WERI-Rb-1 (cell line): ENCODE measurements at places on chromosomes 16 and 17.

DNA sequence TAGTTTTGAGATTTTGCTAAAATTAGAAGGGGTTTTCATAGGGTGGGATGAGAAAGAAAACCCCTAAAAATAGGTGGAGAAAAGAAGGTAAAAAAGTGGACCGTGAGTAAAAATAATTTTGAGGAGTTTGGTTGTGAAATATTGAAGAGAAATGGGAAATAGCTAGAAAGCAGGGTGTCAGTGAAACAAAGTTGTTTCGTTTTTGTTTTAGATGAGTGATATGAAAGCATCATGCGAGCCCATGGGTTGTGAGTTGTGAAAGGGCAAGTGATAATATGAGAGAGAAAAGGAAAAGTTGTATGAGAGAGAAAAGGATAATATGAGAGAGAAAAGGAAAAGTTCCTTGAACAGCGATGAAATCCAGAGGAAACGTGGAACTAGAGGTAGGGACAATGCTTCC, 7.3 kb upstream of the SMIM36 start:
- DNase-seq, result no peak

DNA sequence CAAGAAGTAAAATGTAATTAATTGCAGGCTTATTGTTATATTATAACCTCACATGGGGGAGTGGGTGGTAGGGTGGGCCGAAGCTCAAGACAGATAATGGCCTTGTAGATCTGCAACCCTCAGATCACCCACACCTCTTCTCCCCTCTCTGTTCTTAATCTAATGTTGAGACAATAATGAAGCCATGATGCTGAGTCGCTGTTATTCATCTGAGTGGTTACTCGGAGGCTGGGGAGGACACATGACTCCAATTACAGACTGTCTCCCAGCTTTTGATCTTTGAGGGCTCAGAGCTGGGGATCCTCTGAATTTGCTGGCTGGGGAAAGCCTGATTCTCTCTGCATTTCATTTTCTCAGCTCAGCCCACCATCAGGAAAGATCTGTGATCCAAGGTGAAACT, 275.3 kb downstream of the SHISA9 start:
- DNase-seq, result no peak

GRCh38 chr16:89593841-89594240, 18.3 kb downstream of the CPNE7 start:
- DNase-seq, result no peak

- DNase-seq, result no peak
Measured at GRCh38 chr17:78748048-78748729, 33.9 kb downstream of the CYTH1 start.

- DNase-seq, result no peak
Measured at GRCh38 chr17:27532269-27533263, 76.3 kb downstream of the KSR1 start.

GRCh38 chr17:6162892-6163291, 92.7 kb downstream of the WSCD1 start:
- DNase-seq, result no peak
